ENCODE measurements at places on chromosomes 12 and 14.

DNA sequence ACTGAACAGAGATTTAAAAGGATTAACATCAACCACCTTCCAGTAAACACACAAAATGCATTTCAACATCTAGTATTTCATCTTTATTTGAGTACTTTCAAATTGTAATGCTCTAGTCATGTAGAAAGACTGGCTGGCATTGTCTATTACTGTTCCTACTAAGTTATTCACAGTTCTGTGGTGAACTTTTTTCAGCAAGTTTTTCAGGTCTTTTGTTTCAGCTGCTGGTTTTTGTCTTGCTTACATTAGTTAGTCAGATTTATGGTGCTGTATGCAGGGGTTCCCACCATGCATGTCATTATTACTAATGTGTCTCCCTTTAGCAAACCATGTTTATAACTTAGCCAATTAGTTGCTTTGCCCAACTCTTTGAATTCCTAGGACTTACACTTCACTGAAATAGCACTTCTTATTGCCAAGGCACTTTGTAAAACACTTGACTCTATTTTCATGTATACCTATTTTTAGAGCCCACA is 253.4 kb upstream of the KITLG start:
- DNase-seq = no peak

- no peak for DNase-seq
These were observed 30.7 kb upstream of the OR4E1 start for GRCh38 chr14:21704338-21704737.

DNA sequence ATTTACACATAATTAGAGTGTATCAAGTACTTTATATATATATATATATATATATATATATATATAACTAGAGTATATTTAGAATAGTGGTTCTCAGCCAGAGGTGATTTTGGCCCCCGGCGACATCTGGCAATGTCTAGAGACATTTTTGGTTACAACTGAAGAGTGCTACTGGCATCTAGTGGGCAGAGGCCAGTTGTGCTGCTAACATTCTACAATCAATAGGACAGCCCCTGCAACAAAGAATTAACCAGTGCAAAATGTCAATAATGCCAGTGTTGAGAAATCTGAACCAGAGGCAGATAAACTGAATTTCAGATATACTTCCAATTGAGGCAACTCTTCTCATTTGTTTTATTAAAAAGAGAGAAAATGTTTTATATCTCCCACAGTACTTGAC is 8.9 kb downstream of the GTF2A1 start:
- DNase-seq = no peak

GRCh38 chr14:88473791-88474190 is 81.0 kb downstream of the PTPN21 start:
- DNase-seq = no peak

- no peak for DNase-seq
These were observed 12.1 kb upstream of the SLC10A1 start for GRCh38 chr14:69808919-69809808.

DNA sequence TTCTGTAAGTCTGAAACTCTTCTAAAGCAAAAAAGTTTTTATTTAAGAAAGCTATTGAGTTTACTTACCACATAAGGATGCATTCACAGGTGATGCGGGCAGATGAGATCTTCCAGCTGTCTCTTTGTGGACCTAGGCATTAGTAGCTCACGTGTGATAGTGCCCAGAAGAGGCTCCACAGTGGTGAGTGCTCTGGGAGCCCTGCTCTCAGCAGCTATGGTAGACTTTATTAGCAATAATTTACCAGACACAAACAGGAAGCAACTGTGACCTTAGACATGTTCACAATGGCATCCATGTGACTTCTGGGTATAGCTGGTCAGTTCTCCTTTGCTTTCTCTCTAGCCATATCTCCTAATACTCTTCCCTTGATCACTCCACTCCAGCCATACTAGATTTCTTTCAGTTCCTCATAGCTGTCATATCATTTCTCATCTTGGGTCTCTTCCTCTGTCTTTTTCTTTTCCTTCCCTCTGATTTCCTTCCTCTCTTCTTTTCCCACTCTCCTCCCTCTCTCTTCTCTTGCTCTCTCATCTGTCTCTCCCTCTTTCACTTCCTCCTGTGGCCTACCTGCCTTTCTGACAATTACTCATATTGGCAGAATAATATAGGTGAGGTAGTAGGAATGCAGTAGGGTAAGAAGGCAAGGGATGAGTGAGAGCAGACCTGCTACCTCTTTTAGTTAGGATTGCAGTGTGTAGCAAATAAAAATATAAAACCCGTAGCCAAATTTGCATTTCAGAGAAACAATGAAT is 75.2 kb upstream of the SCAF11 start:
- DNase-seq = no peak

- no peak for DNase-seq
These were observed 178.6 kb downstream of the AACS start for GRCh38 chr12:125243811-125244210.

DNA sequence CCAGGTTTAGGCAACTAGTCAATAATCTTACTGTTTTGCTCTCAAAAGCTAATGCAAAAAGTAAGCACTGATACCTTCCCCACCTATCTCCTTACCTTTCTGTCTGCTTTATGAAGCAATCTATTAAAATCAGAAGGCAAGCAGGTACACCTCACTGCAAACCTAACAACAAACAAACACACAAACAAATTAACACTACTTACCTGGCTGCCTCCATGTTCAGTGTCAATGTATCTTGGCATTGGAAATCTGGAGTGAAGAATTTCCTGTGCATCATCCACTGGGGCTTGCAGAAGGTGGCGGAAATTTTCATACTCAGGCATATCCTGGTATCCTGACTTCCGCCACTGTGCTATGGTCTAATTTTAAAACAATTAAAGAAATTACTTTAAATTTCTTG is 62.5 kb downstream of the SEC23A start:
- no peak for DNase-seq

DNA sequence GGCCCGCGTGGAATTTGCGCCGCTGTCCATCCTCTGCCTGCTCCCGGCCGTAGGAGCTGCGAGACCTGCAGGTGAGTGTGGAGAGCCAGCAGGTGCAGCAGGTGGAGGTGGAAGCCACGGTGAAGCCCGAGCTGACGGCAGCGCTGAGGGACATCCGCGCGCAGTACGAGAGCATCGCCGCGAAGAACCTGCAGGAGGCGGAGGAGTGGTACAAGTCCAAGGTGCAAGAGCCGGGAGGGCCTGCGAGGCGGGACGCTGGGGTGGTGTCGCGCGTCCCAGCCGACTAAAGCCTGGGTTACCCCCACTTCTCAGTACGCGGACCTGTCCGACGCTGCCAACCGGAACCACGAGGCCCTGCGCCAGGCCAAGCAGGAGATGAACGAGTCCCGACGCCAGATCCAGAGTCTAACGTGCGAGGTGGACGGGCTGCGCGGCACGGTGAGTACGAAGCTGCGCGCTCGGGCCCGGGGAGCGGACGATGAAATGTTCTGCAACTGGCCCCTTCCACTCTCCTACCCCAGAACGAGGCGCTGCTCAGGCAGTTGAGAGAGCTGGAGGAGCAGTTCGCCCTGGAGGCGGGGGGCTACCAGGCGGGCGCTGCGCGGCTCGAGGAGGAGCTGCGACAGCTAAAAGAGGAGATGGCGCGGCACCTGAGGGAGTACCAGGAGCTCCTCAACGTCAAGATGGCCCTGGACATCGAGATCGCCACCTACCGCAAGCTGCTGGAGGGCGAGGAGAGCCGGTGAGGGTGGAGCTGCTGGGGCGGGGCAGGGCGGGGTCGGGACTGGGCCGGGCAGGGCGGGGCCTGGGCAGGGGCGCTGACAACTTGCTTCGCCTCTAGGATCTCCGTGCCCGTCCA is 2.1 kb downstream of the PRPH start:
- DNase-seq = no peak

DNA sequence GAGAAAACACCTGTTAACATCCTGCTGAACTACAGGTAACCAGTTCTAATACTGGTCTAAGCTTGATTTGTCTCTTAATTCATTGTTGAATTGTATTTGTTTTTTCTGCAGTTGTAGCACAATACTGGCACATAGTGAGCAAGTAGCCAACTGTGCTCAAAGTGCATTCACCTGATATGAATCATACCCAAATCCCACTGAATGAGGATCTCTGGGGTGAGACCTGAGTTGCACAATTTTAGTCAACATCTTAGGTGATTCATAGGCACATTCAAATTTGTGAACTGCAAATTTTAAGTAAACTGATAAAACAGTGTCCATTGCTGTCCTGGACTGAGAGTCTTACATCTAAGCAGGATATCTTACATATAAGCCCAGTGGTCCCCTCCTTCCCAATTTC is 12.8 kb downstream of the KCNC2 start:
- DNase-seq = no peak

- no peak for DNase-seq
These were observed 274.9 kb upstream of the RTL1 start for GRCh38 chr14:101178184-101179072.

DNA sequence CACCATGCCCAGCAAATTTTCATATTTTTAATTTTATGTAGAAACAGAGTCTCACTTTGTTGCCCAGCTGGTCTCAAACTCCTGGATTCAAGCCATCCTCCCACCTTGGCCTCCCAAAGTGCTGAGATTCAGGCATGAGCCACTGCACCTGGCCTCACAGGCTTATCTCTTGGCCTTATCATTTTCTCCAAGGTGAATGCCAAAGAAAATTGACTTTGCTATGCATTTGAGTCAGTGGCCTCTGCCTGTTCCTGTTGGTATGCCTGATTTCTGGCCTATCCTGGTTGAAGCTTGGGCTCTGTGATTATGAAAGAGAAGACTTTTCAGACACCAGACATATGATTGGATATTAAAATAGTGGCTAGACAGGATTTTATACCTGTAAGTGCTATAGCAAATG is 34.2 kb downstream of the MANSC1 start:
- DNase-seq = no peak

DNA sequence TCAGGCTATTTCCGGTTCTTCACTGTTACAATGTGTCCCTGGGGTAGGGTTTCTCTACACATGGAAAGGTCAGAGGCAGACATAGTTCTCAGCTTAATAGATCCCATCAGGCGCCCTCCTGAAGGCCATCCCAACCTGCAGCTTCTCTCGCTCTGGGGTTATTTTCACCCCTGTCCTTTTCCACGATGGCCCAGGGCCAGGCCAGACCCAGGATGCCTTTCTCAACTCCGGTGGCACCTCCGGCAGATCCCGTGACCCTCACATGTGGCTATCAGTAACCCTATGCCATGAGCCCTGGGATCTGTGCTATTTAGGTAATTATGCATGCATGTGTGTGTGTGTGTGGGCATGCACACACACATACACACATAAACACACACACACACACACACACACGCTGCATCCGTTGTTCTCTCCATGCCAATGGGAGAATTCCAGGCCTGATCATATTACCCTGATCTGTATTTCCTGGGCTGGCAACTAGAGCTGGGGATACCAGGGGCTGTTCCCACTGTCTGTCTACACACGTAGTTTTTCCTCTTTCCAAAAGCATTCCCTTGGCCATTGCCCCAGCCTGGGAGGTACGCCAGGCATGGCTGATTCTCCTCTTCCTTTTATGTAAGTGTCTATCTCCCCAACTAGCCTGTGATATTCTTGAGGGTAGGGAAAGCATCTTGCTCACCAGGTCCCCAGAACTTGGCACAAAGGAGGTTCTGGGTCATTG is 51.2 kb upstream of the NOS1 start:
- no peak for DNase-seq

DNA sequence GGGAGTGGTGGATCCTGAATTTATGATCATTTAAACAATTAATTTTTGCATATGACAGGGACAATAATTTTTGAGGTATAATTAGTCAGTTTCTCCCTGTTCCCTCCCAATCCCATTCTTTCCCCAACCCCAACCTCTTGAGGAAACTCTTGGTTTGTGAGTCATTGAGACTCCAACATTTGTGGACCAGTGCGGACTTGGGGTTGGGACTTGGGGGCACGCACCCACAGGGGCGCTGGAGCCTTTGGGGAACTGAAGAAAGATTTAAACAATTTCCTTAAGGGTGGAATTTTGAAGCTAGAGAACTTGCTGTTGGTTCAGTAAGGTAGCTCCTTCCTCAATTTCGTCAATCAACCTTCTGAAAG is 17.4 kb upstream of the PTGR2 start:
- no peak for DNase-seq

- no peak for DNase-seq
These were observed 439.9 kb downstream of the EGLN3 start for GRCh38 chr14:33510991-33511390.

GRCh38 chr14:68695856-68696255 is 97.0 kb downstream of the ZFP36L1 start:
- no peak for DNase-seq

DNA sequence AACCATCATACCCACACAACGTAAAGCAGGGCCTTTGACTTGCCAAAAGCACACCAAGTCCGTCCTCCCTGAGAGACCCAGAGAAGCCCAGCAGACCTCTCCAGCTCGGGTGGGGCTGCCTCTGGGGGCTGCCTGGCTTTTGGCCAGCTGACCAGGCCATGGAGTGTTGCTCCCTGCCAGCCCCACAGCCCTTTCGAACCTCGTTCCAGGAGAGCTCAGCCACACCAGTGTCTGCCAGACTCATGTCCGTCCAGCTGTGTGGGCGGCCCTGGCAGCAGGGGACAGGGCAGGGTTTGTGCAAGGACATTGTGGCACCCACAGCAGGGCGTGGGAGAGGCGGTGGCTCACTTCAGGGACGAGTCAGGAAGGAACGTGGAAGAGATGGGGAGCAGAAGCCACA is 22.6 kb upstream of the IRF2BPL start:
- no peak for DNase-seq

DNA sequence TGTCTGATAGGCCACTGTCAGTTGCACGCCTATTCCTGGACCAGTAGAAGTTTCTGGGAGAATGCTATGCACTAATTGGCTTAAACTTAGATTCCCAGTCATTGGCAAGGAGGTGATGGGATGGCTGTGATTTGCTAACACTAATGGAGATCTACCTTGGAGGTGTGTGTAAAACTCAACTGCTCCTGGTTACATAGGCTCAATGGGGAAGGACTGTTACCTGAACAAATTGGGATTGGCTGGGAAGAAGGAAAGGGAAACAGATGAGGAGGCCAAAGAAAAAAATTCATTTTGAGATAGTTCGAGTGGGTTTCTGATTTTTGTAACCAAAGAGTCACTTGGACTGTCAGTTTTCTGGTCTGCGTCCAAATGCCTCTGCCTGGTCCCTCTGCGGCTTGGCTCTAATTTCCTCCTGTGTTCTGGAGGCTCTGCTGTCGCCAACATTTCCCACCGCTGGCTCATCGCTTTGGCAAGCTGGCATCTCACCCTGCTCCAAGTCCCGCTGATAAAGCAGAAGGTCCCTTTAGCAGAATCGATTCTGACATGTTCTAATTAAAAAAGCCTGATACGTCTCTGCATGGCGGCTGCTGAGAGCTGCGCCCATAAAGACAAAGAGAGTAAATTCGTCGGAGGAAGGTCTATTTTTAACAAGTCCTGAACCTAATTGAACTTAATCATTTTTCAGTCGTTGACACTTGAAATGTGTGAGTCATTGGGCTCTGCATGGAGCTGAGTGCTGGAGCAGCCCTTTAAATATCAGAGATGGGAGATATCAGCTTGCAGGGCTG is 2.0 kb upstream of the CCDC63 start:
- DNase-seq = no peak

DNA sequence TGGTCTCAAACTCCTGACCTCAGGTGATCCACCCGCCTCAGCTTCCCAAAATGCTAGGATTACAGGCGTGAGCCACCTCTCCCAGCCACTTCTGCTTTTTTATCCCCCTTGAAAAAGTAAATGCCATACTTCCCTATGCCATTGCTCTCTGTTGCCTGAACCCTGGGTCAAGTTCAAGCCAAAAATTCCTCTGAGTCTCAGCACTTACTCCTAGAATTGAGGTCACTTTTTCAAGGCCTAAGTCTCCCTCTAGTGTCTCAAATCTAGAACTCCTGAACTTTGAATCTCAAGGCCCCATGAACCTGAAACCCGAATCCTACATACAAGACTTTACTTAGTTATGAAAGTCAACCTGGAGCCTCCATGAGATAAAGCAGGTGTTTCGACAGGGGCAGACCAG is 1.4 kb upstream of the APOBEC1 start:
- no peak for DNase-seq

- DNase-seq = no peak
These were observed 58.6 kb upstream of the ARHGAP5 start for GRCh38 chr14:32018391-32019092.

All from stimulated activated CD4-positive, alpha-beta T cell treated with anti-CD3 and anti-CD28 coated beads, Interleukin-1b, Interleukin-23, amount 100 ng/mL, for 1 hour (primary cell).